Activated CD8-positive, alpha-beta memory T cell treated with anti-CD3 and anti-CD28 coated beads for 4 hours (primary cell): ENCODE measurements at places on chromosomes 13 and 19.

GRCh38 chr19:28290963-28291657, 921.8 kb downstream of the UQCRFS1 start:
- DNase-seq: no peak

DNA sequence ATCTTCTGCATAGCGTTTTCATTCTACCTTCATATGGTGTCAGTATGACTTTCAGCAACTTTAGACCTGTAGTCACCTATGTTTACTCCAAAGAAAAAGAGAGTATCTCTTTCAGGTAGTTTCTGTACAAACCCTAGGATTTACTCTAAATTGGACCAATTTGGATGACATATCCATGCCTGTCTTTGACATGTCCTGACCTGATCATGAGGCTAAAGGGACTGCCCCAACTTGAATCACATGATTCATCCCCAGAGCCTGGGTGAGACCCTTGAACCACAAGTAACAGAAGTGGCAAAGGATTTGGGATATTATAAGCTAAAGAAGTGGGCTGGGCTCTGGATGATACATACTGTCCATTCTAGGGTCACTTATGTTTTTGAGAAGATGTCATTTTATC, 124.5 kb upstream of the CSNK1A1L start:
- no peak for DNase-seq

- DNase-seq: no peak
Observed at GRCh38 chr19:51796195-51796679, 1.3 kb downstream of the FPR3 start.

DNA sequence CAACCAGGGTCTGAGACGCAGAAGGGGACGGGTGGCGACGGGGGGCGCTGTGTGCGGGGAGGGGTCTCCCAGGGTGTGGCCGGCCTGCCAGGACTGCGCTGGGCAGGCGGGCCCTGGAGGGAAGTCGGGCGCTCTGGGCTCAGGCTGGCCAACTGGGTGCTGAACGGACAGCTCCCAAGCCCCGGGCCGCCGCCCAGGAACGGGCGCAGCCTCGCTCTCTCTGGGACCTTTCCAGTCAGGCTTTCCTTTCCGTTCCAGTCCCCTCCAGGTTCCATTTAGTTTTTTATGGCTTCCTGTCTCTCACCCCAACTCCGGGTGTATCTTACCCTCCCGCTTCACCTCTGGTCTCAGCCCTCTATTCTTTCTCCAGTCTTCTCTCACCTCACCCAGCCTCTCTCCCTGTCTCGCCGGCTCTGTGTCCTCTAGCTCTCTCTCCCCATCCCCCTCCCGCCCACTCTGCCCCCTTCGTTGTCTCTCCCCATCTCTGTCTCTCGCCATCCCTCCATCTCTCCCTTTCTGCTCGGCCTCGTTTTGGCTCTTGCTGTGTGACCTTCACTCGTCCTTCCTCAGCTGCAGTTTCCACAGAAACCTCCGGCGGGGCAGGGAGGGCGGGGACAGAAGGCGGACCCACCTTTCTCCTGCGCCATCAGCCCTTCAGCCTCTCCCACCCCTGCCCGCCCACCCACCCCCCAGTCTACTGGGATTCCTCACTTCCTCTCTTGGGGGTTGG, 3.3 kb upstream of the ATP1A3 start:
- no peak for DNase-seq

GRCh38 chr19:39187552-39187943, 9.2 kb upstream of the NCCRP1 start:
- DNase-seq: no peak

GRCh38 chr19:16064209-16064889, 11.9 kb upstream of the TPM4 start:
- DNase-seq: no peak

- DNase-seq: no peak
Observed at GRCh38 chr19:17244618-17245534, 843 bp downstream of the NR2F6 start.

GRCh38 chr13:68535329-68535728, 1305.2 kb upstream of the PCDH9 start:
- DNase-seq: no peak

DNA sequence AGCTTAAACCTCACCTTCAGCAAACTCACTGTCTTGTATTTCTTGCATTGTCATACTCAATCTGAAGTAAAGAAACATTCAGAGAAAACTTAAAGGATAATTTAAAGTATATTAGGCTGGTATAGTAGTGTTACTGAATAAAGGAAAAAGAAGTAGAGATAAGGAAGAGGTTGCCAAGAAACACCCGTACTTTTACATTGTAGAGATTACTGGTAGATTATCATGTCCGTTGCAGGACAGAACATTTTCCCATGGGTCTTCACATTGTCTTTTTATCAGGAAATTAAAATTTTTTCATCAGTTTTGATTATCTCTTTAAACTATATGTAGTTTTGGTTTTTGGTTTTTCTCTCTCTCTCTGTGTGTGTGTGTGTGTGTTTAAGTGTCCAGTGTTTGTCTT, 19.9 kb upstream of the GPR183 start:
- no peak for DNase-seq

DNA sequence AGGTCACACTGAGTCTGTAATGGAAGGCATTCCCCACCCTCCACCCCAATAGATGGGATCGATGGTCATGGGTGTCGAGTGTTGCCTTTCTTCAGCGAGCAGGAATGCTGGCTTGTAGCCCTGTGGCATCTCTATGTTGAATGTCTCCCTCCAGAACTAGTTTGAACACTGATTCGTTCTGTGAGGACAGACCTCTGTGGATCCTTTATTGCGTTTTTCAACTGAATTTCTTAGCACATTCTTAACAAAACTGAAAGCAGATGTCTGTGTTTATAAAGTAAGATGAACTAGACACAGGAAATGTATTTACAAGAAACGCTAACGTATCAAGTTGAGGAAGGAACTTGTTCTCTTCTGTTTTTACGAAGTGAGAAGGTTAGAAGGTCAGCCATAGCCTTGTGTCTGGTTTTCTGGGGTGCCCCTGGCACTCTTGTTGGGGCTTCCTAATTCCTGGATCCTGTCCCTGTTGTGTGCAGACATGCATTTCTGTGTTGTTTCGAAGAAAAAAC, 36.8 kb upstream of the TM9SF2 start:
- no peak for DNase-seq

DNA sequence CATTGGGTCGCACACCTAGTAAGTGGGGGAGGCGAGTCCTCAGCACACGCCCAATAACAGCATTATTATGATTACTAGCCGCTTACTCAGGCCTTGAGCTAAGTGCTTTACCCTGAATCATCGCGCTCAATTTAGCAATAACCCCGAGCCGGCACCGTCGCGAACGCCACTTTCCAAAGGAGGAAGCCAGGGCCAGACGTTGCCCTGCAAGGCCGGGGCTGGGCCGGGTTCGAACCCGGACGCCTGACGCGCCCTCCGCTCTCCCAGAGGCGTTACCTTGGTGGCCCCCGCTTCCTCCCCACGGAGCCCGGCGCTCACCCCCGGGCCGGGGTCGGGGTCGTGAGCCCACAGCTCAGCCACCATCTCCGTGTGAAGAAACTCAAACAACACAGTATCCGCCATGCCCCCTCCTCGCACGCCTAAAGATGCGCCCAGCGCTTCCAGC, at the start of gene TRAPPC6A:
TSS of gene TRAPPC6A (minus strand) at position 421 of the 445 bp plus-strand sequence. CDS start at position 402, 19 bp downstream.
- no peak for DNase-seq

GRCh38 chr19:45498411-45499195, at the start of gene PPM1N:
Gene PPM1N, plus strand, starts transcription at chr19:45498443. Its CDS starts 30 bp downstream, at chr19:45498473.
- peak; percentile 49 for DNase-seq

DNA sequence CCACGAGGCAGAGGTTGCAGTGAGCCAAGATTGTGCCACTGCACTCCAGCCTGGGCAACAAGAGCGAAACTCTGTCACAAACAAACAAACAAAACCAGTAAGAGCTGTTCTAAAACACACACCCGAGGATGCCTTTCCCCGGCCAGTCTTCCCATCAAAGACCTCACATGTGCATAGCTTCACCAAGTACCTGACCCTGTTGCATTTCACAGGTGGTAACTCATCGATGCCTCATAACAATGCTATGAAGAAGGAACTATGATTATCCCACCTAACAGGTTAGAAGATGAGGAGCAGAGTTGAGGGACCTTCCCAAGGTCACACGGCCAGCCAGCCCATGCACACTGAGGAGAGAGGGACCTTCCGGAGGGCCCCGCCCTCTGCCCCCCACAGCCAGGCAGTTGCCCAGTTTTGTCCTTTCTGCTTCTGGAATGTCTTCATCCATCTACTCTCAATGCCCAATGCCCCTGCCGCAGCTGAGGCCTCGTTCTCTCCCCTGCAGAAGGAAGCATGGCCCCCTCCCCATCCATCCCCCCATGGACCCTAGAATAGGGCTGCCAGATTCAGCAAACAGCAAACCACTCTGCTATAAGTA, 16.8 kb upstream of the LENG8 start:
- DNase-seq: no peak

GRCh38 chr13:41200126-41200525, 5.8 kb upstream of the KBTBD7 start:
- DNase-seq: no peak

DNA sequence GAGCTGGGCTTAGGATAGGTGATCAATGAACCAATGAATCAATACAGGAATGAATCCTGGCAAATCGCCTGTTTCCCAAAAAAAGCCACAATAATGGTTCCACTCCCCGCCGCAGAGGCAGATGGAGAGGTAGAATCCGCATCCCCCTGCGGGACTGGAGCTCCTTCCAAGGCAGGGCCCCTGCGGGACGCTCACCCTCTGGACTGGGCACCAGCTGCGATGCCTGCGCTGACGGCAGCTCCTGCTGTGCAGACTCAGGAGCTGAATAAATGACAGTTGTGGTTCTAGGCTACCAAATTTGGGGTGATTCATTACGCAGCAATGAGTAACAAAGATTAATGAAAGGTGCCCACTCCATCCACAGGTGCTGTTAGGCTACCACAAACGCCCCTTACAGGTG, 8.8 kb upstream of the CDC34 start:
- DNase-seq: no peak

- DNase-seq: no peak
Observed at GRCh38 chr19:38385804-38386257, 2.0 kb downstream of the GGN start.

- no peak for DNase-seq
Observed at GRCh38 chr13:51118809-51119431, 7.8 kb upstream of the C13orf42 start.

DNA sequence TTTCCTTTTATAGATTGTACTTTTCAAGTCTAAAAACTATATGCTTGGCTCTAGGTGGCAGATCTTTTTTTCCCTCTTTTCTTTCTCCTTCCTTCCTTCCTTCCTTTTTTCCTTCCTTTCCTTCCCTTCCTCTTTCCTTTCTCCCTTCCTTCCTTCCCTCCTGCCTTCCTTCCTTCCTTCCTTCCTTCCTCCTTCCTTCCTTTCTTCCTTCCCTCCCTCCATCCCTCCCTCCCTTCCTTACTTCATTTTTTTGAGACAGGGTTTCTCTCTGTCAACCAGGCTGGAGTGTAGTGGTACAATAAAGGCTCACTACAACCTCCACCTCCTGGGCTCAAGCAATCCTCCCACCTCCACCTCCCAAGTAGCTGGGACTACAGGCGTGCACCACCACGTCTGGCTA, 48.1 kb downstream of the F2RL3 start:
- no peak for DNase-seq

GRCh38 chr13:94325650-94326049, 153.8 kb downstream of the DCT start:
- DNase-seq: no peak

DNA sequence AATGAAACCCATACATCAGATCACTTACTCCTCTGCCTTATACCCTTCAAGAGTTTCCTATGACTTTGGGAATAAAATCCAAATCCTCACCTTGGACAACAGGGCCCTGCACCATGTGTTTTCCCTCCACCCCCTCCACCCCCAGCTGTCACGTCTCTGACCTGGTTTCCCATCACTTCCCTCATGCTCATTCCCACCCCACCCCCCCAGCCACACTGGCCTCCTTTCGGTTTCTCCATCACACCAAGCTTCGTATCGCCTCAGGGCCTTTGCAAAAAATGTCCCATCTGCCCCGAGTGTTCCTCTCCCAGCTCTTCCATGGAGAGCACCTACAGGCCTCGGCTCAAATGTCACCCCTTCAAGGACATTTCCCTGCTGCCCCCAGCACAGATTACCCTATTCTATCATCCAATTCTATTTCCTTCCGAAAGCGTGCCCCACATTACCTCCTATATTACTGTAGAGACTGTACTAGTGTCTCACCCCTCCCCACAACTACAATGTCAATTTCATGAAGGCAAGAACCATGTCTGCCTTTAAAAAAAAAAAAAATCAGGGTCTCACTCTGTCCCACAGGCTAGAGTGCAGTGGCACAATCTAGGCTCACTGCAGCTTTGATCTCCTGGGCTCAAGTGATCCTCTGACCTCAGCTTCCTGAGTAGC, 16.8 kb upstream of the FFAR2 start:
- no peak for DNase-seq

DNA sequence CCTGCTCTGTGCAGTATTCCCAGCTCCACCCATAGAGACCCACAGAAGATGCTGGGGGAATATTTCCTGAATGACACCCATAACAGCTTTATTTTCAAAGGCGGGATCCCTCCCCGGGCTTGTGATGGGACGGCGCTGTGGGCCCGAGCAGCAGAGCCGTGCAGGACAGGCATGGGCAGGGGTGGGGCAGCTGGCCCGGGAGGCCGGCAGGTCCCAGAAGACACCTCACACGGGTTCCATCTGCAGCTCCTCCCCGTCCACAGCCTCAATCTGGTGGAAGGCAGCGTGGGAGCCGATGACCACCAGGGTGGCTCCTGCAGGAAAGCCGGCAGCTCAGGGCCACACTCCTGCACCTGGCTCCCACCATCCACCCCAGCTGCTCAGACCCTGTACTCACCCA, 2.5 kb downstream of the RABAC1 start:
- DNase-seq: no peak

GRCh38 chr13:80802946-80803345, 462.0 kb upstream of the SPRY2 start:
- no peak for DNase-seq

DNA sequence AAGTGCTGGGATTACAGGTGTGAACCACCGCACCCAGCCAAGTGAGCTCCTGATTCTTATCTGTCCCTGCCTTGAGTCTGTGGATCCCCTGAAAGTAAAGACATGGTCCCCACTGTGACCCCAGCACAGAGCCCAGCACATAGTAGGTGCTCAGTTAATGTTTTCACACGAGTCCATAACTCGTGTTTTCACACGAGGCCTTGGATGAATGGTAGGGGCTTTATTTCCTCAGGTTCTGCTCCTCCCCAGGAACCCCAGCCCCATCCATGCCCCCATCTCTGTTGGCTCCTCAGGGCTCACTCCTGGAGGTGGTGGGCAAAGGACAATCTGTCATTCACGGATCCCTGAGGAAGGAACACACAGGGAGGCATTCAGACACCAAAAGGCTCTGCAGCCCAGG, 23.6 kb upstream of the PDE4C start:
- no peak for DNase-seq

- DNase-seq: no peak
Observed at GRCh38 chr13:87923753-87924152, 252.6 kb downstream of the SLITRK5 start.
